Activated T-helper 1 cell treated with Interleukin-2 at 50 U/mL for 16 hours (primary cell): ENCODE measurements at places on chromosomes 3 and 15.

DNA sequence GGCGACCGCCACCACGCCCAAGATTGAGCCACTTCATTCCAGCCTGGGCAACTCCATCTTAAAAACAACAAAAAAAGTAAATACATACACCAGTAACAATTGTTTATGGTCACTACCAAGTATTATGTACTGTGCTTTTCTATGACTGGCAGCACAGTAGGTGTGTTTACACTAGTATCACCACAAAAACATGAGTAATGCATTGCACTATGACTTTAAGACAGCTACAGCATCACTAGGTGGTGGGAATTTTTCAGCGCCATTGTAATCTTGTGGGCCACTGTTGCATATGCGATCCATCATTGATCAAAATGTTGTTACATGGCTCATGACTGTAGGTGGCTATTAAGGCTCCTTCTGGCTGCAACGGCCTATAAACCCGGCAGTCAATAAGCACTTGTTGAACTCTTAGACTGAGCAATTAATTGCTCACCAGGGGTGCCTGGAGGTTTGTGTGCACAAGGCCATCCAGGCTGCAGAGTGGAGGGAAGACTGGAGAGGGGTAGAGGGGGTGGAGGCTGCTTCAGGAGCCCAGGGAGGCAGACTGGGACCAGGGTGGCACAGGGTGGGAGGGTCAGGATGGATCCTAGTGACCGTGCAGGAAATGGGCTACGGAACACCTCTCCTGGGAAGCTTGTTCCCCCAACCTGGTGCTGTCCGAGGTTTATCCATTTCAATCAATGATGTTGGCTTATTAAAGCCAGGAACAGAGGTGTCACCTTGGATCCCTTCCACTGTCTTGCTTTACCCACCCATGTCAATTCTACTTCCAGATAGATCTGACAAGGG lies 17.9 kb upstream of the COPG1 start:
- no peak for DNase-seq

DNA sequence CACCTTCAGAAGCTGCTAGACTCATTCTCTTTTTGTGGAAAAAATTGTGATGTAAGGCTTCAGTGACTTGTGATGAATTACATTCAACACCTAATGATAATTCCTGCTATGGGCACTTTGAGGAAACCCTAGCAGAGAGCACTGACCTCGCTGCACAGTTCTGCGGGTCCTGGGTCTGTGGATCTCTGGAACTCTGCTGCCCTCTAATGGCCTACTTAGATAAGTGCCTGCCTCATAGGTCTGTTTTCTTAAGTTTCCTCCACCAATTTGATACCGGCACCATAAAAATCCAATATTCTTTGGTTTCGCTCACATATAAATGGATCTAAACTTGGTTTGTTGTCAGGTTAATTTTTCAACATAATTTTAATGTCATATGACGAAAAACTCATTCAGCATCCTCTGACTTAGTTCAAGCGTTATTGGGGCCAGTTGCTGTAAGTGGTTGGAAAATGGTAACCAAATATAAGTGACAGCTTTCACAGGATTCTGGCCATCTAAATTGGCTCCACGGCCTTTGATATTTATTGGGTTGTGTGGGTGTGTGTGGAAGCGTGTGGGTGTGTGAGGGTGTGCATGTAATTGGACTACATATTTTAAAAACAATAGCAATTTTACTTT lies 10.4 kb downstream of the SLITRK3 start:
- no peak for DNase-seq

GRCh38 chr15:88395872-88396781 lies 71.1 kb downstream of the MRPL46 start:
- DNase-seq, result no peak

DNA sequence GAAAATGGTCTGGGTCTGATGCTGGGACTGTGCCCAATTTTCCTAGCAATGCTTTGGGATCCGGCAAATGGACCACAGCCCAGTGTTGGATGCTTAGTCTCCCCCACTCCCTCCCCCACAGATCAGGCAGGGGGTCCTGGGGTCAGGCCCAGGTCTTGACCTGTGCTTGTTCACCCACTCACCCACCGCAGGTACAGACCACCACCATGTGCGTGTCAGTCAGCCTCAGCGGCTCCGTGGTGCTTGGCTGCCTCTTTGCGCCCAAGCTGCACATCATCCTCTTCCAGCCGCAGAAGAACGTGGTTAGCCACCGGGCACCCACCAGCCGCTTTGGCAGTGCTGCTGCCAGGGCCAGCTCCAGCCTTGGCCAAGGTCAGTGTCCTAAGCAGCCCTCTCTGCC lies 10.6 kb downstream of the GRM2 start:
- no peak for DNase-seq

DNA sequence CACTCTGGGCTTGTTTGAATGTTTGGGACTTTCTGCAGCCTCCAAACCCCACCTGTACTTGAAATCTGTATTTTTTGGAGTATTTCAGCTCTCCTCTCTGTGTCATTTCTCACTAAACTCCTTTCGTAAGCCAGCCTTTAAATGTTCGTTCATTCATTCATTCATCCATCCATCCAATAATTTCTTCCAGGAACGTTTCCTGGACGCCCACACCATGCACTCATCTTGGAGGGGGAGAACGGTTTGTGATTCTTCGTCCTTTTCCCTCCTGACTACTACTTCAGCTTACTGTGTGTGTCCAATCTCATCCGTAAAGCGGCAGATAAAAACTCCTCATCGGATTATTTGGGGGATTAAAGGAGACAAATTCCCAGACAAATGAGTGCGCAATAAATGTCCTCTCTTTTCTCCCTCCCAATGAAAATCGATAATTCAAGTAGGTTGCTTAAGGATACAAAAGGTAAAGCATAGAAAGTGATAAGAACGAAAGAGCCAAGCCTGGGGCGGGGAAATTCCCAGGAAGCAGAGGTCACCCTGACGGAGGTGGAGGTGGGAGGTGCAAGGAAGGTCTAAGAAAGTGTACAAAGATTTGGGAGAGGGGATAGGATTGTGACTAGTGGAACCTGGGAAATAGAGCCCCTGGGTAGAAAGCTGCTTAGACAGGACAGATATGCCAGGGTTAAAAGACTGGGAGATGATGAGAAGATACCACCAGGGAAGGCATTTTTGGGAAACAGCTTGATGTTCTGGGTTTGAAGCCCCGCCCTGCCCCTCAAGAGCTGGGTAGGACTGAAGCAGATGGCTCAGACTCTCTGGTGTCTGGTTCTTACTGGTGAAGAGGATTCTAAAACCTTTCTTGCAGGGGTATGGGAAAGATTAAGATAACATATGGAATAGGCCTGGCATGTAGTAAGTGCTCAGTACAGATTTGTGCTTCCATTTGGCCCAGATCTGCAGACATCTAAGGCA lies 896 bp upstream of the KLHL25 start:
- DNase-seq, result no peak

DNA sequence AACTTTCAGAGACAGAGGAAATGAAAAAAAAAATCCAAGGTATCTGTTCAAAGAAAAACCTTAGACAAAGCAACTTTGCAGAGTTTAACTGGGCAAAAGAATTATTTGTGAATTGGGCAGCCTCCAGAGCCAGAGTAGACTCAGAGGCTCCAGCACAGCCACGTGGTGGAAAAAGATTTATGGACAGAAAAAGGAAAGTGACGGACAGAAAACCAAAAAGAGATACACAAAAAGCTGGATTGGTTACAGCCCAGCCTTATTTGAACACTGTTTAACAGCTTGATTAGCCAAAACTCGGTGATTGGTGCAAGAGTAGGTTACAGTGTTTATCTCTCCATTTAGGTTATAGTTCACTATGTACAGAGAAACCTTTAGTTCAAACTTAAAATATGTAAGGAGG lies 23.7 kb upstream of the GPD1L start:
- DNase-seq, result no peak

DNA sequence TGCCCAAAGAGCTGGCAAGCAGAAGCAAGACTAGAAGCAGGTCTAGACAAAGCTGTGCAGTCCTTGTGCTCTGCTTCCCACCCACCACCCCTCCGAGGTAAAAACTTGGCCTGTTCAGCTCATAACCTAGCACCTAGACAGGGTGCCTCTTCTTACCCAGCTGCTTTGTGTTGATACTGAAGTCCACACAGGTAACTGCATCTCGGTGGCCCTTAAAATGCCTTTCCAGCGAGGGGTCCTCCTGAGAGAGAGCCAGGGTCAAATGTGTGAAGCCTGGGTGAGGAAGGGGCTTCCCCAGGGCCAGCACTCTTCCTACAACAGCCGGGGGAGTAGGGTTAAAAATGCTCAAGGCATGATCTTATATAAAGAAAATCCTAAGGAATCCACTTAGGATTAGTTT lies 3.4 kb downstream of the POC1A start:
- no peak for DNase-seq

- DNase-seq, result no peak
Measured at GRCh38 chr3:9340472-9340902, 22.4 kb upstream of the THUMPD3 start.

DNA sequence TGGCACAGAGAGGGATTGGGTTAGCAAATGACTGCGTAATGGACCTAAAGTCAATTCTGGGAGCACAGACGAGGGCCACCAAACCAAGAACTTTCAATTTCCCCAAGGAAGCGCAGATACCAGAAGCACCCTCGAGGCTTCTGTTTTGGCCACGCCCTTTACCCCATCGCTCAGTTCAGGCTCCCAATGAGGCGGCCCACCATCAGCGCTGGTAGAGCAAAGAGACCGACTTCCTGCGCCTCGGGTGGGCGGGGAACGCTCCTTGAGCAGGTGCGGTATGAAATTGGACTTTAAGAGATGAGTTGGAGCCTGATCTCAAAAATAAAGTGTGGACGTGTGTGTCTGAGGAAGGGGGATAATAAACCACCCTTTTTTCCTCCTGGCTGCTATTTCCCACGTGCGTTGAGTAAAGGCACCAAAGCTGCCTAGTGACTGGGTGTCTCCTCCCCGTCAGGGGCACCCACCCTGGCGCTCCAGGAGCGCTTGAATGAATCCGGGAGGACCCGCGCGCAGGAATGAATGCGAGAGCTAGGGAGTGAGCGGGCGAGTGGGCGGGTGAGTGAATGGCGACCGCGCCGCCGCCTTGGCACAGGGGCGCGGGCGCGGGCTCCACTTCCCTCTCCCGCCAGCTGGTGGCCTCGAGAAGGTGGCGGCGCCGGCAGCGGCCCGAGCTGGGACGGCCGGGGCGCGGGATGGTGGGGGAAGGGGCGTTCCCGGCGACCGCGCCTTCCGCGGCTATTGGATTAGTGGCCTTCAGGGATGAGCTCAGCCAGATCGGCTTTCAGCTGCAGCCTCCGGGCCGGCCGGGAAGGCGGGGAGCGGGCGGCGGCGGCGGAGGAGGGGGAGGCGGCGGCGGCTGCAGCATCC lies at the start of gene SPSB4:
SPSB4 (plus strand) TSS at position 772 of the 867 bp plus-strand sequence. CDS start 14,758 bp downstream, outside the sequence.
- DNase-seq, result no peak

- no peak for DNase-seq
Measured at GRCh38 chr15:59377924-59378323, 5.3 kb upstream of the MYO1E start.

- DNase-seq, result no peak
Measured at GRCh38 chr15:33309602-33310276, 1.0 kb upstream of the RYR3 start.

DNA sequence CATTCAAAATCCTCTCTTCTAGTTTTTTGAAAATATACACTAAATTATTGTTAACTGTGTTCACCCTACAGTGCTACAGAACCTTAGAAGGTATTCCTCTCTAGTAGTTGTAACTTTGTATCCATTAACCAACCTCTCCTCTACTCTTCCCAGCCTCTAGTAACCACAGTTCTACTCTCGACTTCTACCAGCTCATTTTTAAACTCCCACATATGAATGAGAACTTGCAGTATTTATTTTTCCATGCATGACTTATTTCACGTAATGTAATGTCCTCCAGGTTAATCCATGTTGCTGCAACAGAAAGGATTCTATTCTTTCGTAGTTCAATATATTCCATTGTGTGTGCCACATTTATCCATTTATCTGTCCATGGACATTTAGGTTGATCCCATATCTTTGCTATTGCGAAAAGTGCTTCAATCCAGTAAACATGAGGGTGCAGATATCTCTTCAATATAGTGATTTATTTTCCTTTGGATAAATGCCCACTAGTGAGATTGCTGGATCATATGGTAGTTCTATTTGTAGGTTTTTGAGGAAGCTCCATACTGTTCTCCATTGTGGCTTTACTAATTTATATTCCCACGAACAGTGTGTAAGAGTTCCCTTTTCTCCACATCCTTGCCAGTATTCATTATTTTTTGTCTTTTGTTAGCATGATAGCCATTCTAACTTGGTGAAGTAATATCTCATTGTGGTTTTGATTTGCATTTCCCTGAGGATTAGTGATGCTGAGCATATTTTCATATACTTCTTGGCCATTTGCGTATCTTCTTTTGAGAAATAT lies 113.7 kb upstream of the SMAD3 start:
- no peak for DNase-seq

GRCh38 chr3:53941184-53941583 lies 49.5 kb upstream of the SELENOK start:
- DNase-seq, result no peak

GRCh38 chr15:62104846-62105245 lies 38.1 kb downstream of the C2CD4A start:
- DNase-seq, result no peak

GRCh38 chr3:46939578-46940445 lies 36.7 kb downstream of the CCDC12 start:
- no peak for DNase-seq
